Osteoblast (primary cell): ENCODE measurements at places on chromosomes 6 and 20.

GRCh38 chr6:83314693-83315092 is 116.2 kb downstream of the ME1 start:
- DNase-seq = peak; percentile 49

DNA sequence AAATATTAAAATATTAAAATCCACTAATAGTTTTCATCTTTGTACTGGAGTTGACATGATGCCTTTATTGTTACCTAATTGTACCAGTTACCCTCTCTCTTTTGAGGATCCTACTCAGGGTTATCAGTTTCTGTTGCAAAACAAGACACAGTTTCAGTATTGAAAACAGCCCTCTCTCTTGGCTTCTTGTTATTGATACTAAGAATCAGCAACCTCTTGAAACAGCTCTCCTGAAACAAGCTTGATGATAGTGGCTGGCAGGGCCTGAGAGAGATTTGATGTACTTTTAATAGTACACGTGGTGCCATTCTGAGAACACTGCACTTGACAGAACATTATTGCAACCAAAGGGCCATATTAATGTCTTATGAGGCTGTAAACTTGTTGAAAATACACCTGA is 64.9 kb upstream of the MEI4 start:
- no peak for DNase-seq

- DNase-seq = no peak
Measured at GRCh38 chr6:88870717-88871330, 92.6 kb downstream of the RNGTT start.

GRCh38 chr6:43951063-43951755 is 176.0 kb downstream of the MRPL14 start:
- peak; percentile 68 for DNase-seq

- DNase-seq = peak; percentile 92
Measured at GRCh38 chr20:44279228-44279627, 31.8 kb downstream of the FITM2 start.

DNA sequence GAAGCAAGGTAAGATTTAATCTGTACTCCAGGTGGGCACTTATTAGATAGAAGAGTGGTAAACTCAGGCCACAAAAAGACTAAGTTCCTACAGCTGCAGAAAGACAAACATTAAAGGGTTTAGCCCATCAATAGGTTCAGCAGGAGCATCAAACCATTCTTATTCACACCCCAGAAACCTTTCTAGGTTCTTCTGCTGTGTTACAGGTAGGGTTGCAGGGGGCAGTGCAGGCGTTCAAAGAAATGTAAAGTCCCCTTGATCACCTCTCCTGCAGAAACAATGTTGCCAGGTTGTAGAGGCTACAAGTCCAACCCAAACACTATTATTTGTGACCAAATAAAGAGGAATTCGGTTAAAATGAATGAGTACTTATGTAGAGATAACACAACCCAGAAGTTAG is 31.8 kb downstream of the PHACTR1 start:
- DNase-seq = peak; percentile 60

- DNase-seq = no peak
Measured at GRCh38 chr20:8020314-8021079, 936 bp upstream of the TMX4 start.

DNA sequence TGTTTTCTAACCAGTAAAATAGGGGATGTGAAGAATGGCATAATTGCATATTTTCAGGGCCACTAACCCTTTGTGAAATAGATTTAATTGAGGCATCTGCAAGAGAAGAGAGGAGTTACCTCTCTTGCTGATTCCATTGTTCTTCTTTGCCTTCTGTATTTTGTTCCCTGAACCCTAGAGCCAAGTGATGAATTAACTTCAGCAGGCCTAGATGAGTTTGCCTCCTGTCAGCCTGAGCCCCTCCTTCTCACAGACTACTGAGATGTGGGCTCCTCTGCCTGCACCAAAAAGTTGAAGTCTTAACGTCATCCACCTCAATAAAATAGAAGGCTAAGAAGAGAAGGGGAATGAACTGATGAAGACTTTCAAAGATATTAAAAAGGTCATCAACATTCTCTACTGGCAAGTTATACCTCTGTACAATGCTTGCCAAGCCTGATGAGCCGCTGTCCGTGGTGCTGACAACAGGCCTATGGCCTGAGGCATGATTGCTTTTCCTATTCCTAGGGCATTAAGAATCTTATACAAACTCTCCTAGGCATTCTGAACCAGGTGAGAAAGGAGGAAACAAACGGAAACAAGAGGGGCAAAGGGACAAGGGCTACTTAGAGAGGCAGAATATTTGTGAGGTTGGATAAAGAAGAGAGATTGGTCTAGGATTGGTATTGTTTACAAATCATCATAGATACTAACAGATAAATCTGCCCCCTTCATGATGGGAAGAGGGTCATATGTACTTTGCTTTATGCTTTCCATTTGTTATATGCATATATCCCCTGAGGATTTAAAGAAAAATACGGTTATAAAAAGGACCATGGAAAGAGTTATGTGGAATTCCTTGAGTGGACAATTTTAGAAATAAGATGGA is 46.8 kb downstream of the CD24 start:
- peak; percentile 45 for DNase-seq

DNA sequence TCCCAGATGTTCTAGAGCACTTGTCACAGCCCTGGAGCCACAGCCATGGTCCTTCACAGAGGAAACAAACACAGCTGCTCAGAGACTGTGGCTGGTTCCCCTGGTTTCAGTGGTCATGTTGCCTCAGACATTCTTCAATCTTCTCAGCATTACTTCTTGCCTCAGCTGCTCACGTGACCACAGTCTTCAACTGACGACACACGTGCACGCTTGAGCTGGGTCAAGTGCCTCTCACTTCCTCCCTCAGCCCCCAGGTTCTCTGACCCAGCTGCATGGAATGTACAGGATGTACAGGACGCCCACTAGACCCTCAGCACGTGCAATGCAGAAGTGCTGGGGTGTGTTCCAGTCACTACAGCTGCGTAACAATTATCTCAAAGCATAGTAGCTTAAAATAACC is 159.8 kb upstream of the GGTLC1 start:
- no peak for DNase-seq

GRCh38 chr6:100664274-100665040 is 199.7 kb upstream of the SIM1 start:
- DNase-seq = no peak

- peak; percentile 76 for DNase-seq
Measured at GRCh38 chr20:29740951-29741593, 1516.4 kb upstream of the DEFB115 start.

DNA sequence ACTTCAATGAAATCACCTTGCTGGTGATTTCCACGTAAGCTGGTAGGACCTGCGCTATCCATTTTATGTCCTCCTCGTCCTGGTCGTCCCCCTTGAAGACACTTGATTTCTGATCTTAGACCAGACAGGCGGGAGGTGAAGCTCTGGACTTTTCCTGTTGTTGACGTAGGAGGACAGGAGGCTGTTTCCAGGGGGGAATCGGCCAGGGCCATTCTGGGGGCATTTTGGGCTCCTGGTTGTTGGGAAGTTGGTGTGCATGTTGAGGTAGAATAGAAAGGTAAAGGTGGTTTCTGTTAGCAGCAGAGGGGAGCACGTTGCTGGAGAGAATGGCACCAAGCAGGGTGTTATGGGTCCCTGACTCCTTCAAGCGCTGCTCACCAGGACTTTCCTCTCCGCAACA is 56.0 kb downstream of the GMPR start:
- DNase-seq = peak; percentile 62

DNA sequence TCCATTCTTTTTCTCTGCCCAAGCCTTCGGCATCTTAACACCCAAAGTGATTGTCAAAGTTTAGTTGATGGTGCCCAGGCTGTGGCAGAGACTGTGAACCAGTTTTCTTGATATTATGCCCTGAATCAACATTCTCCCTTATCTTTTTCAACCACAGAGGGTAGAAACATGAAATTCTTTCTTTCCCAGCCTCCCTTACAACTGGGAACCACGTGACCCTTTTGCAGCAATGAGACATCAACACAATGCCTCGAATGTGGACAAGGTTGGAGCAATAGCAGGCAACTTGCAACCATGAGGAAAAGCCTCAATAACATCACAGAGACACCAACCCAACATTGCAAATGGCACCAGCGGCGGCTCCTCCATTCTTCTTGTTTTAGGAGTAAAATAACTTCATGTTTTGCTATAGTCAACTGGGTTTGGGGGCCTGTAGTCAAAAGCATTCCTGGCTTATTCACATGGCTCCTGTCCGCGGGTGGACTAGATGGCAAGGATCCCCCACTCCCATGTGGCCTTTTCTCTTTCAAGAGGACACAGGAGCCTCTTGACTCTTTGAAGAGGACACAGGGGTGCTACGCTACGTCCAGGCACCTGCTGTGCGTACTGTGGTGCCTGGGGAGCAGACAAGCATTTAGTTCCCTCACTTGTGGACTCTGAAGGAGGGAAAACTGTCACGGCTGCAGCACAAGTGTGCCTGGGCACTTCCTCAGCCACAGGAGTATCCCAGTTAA is 90.5 kb downstream of the NOL4L start:
- DNase-seq = no peak

DNA sequence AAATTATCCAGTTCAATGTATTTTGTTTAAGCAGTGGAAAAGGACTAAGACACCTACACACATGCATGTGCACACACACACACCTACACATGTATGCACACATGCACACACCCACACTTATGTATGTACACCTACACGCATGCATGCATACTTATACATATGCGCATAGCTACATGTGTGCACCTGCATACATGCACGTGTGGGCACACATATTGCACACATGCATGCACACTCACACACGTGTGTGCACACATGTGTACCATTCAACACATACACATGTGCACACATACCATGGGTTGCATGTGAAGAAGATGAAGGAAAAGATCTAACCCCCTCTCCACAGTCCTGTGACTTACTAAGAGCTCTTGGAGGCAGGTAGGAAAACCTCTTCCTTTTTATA is 122.0 kb upstream of the MAFB start:
- no peak for DNase-seq

- DNase-seq = no peak
Measured at GRCh38 chr6:90940812-90941481, 354.1 kb upstream of the MAP3K7 start.
